Karpas-422 (cell line): ENCODE measurements at places on chromosomes 2 and 18.
A peak's percentile ranks its signal among the peaks of the same experiment; 100 is the strongest.

DNA sequence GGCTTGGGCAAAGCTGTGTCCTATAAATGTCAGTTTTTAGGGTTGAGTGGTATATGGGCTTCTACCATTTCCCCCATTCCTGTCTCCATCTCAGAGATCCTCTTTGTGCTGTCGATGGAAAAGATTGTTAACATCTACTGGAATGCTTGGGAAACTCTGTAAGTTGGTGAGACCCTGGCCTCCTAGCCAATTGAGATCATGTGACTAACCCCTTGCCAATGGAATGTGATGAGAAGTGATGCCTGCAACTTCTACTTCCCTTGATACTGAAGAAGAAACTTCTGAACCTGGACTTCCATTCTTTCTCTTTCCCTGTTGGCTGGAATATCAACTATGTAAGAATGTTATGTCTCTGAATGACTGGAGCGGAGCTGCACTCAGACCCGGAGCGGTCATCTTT lies 14.5 kb downstream of the SLC39A10 start:
- DNase-seq = peak; percentile 41

GRCh38 chr2:138716183-138716582 lies 64.0 kb downstream of the NXPH2 start:
- peak; percentile 70 for DNase-seq

DNA sequence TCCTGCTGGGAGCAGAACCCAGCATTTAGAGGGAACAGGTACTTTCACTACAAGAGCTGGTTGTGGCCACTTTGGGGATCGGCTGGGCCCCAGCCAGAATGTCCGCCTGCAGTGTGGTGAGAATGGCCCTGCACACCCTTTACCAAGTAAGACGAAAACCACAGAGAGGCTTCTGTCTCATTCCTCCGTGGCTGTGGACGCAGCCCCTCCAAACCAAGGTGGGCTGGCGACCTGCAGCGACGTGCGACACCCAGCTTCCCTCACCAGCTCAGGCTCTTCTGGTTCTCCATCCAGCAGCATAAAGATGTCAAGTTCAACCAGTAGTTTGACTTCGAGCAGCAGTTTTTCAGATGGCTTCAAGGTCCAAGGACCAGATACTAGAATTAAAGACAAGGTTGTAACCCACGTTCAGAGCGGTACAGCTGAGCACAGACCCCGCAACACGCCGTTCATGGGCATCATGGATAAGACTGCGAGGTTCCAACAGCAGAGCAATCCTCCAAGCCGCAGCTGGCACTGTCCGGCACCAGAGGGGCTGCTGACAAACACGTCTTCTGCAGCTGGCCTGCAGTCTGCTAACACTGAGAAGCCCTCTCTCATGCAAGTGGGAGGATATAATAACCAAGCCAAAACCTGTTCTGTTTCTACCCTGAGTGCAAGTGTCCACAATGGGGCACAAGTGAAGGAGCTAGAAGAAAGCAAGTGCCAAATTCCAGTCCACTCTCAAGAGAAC lies 56.2 kb downstream of the WDSUB1 start:
- no peak for DNase-seq

GRCh38 chr2:80573950-80574349 lies 269.4 kb upstream of the LRRTM1 start:
- no peak for DNase-seq

- no peak for DNase-seq
Observed at GRCh38 chr18:74282755-74283554, 8.8 kb downstream of the CYB5A start.

DNA sequence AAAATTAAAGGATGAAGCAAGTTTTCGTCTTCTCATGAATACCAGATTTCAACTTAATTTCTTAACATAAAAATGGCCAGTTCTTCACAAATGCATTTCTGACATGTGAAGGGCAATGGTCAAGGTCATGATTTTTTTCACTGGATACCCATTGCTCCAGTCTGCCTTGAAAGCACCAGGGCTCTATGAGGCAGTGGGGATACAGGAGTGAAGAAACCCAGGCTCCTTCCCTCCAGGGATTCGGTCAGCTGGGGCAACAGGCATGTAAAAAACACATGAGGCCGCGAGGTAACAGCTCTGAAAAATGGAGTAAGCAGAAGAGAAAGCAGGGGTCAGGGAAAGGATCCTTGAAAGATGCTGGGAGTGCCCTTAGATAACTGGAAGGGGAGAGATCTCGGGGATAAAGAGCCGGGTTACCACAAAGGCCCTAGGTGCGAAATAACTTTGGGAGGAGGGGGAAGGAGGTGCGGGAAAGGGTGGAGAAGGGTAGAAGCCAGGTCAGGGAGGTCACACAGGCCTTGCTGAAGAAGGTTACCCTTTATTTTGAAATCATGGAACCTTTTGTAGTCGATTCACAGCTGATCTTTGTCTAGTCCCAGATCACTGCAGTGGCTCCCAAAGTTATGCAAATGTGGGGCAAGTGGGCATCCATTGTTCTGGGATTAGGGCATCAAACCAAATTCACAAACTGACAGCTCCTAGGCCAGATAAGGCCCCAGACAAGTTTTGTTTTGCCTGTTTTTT lies 5.2 kb upstream of the SPRED2 start:
- DNase-seq = no peak

DNA sequence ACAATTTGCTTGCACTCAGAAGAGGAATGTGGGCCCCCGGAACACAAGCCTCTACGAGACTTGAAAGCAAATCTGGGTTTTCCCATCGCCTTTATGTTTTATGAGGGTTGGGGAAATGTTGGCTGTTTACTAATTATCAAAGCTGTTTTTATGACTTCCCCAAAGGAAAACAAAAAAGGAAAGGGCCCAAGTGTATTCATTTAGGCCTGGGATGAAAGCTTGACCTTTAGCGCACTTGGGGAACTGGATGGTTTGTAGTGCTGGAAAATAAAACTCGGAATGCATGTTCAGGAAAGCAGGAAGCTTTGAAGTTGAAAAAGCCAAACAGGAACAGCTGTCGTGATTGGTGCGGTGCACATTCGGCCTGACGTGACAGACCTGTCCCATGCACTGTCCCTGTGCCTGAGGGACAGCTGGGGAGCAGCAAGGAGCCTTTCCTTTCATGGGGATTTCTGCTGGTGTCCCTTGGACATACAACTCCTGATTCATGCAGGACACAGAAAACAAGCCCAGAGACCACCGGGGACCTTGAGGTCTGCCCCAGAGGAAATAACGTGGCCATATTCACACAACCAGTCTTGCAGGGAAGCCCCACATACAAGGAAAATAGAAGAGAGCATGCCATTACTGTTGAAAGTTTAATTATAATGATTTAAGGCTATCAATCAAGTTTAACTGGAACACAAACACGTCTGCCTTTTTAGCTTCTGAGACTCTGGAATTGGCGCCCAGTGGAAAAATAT lies 169.7 kb upstream of the APCDD1 start:
- DNase-seq = no peak

GRCh38 chr2:149087751-149088150 lies 49.3 kb downstream of the LYPD6B start:
- DNase-seq = peak; percentile 59

- DNase-seq = no peak
Observed at GRCh38 chr2:215654148-215654819, 218.4 kb upstream of the FN1 start.

DNA sequence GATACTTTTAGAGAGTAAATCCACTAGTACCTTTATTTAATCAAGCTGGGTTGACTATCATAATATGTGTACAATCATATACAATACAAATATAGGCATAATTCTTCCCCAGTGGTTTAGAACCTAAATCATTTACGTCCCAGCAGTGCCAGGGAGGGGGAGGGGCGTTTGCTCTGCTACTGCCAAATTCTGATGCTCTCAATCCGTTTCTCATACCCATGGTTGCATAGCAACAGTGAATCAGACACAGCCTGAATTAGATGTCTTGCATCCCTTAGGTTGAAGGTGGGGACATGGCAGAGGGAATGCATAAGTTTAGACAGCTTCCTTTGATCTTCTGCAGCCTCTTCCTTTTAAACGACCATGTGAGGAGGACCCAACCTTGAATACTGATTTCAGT lies 135.4 kb downstream of the ABCA12 start:
- no peak for DNase-seq

GRCh38 chr2:100064165-100064564 lies 78.2 kb downstream of the AFF3 start:
- no peak for DNase-seq

GRCh38 chr2:49177194-49177593 lies 22.9 kb upstream of the FSHR start:
- DNase-seq = no peak

GRCh38 chr2:127080226-127080937 lies 26.6 kb downstream of the BIN1 start:
- no peak for DNase-seq

DNA sequence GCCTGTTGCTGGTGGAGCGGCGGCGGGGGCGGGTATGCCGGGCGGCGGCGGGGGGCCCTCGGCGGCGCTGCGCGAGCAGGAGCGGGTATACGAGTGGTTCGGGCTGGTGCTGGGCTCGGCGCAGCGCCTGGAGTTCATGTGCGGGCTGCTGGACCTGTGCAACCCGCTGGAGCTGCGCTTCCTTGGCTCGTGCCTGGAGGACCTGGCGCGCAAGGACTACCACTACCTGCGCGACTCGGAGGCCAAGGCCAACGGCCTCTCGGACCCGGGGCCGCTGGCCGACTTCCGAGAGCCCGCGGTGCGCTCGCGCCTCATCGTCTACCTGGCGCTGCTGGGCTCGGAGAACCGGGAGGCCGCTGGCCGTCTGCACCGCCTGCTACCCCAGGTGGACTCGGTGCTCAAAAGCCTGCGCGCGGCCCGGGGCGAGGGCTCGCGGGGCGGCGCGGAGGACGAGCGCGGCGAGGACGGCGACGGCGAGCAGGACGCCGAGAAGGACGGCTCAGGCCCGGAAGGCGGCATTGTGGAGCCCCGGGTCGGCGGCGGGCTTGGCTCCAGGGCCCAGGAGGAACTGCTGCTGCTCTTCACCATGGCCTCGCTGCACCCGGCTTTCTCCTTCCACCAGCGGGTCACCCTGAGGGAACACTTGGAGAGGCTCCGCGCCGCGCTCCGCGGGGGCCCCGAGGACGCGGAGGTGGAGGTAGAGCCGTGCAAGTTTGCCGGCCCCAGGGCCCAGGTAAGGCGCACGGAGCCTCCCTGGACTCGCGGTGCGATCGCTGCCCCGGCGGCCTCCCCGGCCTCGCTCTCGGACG lies 1.0 kb downstream of the ZCCHC2 start:
- peak; percentile 85 for DNase-seq

DNA sequence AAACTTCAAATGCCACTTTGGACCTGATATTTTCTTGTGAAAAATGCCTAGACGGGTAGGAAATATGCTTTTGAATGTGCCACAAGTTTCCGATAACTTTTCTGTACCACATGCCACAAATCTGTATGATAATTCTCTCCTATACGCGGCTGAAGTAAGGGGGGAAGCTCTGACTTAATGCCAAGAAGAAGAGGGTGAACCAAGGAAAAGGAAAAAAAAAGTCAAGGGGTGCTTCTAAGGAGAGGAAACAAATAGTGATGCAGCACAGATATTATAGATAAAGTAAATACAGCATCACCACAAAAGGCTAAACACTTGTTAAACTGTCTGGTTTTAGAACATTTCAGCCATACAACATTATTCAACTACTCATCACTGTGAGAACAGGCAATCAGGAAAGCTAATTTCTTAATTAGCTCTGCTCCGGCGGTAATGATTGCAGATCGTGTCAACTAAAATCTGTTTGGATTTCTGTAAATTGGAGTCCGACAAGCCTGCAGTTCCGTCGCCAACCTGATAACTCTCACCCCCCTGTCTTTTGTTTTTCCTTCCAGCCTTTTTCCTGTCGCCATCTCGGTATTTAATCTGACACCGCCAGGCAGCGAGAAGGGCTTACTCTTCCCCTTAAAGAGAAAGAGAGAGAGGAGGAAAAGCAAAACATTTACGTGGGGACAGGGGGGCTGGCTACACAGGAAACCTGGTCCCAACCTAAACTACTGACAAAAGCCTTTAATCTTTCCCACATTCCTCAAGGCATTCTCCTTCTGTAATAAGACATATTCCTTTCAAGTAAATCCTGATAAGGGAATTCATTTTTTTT lies 67.5 kb downstream of the ZEB2 start:
- no peak for DNase-seq

- no peak for DNase-seq
Observed at GRCh38 chr2:72008608-72009007, 139.1 kb downstream of the CYP26B1 start.

DNA sequence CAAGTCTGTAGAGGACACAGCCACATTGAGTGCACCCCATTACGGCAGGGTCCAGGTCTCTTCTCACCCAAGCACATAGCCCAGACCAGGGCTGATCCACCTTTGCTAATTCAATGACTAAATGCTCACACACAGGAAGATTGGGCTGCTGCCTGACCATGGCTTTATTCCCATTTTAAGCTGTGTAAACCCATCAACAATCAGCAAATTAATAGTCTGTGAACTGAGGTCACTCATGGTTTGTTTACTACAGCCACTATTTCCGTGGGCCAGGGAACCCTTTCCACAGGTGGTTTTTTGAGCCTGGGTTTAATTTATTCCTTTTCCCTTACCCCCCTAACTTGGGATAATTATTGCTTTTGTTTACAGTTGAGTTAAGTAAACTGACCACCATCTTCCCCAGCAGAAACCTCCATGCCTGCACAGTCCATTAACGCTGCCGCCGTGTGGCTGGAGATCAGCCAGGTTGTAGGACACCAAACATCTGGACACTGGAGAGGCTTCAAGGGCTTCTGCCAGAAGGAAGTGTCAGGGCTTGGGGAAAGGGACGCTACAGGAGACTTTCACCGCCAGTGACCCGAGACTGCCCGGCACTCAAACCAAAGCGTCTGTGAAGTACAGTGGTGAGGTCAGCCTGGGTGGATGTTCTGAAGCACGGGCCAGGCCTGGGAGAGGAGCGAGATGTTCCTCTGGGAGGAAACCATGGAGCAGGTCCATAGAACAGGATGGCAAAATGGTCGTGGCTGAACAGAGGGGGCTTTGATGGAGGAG lies 282.9 kb downstream of the DYSF start:
- DNase-seq = no peak

GRCh38 chr2:108588070-108588668 lies 53.9 kb downstream of the LIMS1 start:
- DNase-seq = peak; percentile 67

DNA sequence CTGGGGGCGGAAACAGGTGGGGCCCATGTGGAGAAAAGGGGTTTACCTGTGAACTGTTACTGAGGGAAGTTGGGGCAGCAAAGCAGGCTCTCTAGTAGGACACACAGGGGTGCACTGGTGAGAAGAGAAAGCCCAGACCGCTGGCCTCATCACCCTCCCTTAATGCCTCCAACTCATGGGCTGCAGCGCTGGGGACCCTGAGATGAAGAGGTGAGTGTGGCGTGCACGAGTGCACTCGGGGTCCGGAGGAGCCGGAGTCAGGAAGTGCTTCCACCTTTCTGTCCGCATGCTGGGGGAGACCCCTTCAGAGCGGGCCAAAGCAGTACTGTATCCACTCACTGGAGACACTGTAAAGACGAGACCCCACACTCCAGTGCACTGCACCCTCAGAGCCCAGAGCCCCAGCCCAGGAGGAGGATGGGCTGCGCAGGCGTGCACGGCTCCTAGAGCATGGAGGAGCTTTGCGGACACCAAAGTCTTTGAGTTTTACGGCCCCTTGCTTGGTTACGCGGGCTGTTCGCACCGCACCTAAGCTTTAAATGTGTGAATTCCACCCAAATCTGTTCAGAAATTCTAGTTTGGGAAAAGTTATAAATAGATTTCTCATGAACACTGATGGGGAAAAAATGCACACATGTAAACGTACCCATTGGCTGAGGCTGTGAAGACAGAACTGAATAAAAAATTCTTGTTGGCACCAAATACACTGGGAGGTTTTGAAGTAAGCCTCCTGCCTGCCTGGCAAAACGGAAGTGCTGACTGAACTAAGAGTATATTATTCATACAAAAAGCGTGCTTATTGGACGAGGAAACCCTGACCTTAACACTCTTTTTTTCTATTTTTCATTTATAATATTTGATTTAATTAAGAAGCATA lies 45.4 kb upstream of the PPP4R1 start:
- DNase-seq = peak; percentile 17
